GM19239 (cell line): ENCODE measurements at places on chromosomes 11 and 22.

DNA sequence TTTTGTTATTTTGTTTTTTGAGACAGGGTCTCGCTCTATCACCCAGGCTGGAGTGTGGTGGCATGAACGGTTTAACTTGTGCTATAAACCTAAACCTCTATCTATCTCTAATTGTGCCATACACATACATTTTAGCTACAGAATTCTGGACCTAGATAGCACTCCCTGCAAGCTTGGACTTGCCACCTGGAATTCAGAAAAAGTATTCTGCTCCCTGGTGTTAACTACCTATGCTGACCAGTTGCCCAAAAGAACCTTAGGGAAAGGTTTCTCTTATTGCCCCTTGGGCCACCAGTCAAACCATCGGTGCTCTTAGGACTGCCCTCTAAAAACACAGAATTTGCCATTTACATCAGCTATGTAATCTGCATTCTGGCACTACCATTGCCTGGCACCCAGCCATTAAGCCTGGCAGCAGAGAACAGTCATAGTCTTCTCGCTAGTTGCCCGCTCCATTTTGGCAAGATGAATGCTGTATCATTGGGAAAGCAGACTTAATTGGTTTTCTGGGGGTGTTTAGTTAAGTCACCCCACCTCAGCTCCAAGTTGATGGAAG lies 55.3 kb downstream of the ETS1 start:
- DNase-seq: no peak

DNA sequence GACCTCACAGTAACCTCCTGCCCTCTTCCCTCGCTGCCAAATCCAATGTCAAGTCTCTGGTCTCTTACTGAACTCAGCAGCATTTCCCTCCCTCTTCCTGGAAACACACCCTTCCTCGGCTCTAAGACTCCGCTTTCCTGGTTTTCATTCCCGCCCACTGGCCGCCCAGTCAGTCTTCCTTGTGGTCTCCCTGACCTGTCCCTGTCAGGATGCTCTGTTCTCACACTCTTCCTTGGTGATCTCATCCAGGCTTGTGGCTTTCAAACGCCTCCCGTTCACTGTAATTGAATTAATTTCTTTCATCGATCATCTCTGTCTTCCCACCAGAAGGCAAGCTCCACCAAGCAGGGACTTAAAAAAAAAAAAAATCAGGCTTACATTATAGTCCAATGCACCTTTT lies 33.5 kb downstream of the MYO18B start:
- no peak for DNase-seq

- no peak for DNase-seq
Observed at GRCh38 chr22:36541831-36542411, 13.0 kb upstream of the EIF3D start.

- DNase-seq: no peak
Observed at GRCh38 chr22:39446239-39446721, 10.5 kb upstream of the MGAT3 start.

GRCh38 chr11:9575260-9576240 lies 2.1 kb downstream of the WEE1 start:
- DNase-seq: peak; percentile 10

GRCh38 chr11:126024123-126024522 lies 38.5 kb downstream of the CDON start:
- DNase-seq: no peak

DNA sequence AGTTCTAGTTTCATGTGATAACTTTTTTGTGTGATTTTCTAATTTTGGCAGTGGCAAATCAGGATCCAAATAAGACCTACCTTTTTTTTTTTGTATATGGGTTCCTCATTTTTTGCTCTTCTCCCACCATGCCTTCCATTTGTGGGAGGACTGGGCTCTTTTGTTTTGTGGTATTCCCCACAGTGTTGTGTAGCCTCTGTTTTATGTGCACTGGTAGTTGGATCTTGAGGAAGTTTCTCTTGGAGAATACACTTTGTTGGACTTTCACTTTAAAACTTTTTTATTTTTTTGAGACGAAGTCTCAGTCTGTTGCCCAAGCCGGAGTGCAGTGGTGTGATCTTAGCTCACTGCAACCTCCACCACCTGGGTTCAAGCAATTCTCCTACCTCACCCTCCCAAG lies 39.7 kb downstream of the PPP6R3 start:
- DNase-seq: no peak

DNA sequence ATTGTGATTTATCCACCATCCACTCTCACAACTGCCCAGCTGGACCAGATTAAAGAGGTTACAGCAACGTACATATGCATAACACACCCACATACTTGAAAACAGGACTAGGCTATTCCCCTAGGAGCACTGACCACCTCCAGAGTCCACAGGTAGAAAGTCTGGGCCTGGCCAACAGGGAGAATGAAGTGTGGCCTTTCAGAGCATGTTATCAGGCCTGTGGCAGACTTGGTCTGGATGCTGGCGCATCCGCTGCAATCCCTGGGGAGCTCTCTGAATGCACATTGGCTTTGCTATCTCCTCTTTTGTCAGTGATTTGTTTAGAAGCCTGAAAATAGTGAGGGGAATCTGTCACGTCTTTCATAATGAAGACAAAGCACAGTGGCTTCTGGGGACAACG lies 86.7 kb downstream of the C11orf58 start:
- DNase-seq: no peak

DNA sequence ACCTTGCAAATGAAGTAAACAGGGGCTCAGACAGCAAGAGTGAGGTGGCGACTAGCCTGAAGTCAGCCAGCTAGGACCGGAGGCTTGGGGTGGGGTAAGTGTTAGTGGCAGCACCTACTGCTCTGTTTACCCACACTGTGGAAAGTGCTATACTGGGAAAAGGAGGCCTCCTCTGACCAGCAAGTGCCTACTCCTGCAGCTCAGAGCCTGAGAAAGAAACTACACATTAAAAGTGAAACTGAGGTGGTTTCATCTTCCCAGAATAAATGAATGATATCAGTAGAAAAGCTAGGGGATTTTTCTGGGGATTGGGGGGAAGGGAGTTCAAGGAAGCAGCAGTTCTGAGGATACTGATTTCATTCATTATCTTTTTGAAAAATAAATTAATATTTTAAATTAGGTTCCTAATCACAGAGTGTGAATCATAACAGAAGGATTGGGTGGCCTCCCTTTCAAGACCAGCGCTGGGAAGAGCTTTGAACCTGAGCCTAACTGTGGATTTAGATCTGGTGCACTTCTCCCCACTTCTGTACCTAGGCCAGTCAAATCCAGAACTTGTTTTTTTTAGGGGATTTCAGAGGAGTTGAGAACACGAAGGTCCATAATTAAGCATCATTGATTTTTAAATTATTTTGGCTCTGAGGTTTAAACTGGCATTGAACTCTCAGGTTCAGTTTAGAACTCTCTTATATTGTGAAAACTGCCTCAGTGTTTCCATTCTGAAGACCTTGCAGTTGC lies 48.1 kb upstream of the GRAMD1B start:
- DNase-seq: no peak

DNA sequence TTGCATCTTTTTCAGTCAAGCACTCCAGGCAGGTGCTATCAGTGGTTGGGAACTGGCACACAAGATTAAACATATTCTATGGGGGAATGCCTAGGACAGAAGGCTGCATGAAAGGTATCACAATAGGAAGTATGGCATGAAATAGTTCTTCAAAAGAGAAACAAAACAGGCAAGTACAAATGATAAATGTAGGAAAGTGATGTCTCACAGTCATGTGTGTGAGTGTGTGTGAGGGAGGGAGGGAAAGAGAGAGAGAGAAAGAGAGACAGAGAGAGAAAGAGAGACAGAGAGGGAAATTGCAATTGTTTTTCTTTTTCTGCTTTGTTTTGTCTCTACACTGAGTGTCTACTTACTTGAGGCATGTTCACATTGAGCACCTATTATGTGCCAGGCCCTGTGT lies 456.3 kb downstream of the MIAT start:
- no peak for DNase-seq

DNA sequence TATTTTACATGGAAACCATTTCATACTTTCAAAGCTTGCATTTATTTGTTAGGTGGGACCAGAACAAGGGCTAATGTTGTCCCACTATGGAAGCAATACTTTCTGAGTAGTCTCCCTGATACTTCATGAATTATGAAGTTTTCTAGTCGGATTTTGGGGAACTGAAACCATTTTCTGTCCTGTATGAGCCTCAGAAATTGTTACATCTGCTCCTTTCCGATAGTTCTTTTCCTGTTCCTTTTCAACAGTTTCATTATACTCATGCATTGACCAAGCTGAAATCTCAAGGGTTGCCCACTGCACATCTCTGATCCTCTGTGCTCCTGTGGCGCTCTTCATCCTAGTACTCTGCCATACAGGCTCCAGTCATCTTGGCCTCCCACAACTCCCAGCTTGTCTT lies 31.5 kb upstream of the GLYATL1 start:
- no peak for DNase-seq

DNA sequence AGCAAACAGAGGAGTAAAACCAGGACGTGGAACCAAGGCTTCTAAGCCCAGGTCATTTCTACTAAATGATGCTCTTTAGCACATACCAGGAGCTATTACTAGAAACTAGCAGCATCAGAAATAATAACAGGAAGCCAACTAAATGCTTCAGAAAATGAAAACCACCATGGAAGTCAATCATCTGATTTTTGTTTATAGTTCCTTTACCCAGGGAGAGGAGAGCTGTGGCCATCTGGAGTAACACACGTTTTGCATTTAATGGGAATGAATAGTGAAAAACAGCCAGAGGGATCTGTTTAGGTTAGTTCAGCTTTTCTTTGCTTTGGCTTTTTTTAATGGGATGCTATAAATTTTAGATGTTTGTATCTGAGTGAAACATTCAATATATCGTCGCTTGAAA lies 250.7 kb upstream of the ARHGAP20 start:
- no peak for DNase-seq

GRCh38 chr11:108973402-108974162 lies 308.7 kb downstream of the DDX10 start:
- DNase-seq: no peak

DNA sequence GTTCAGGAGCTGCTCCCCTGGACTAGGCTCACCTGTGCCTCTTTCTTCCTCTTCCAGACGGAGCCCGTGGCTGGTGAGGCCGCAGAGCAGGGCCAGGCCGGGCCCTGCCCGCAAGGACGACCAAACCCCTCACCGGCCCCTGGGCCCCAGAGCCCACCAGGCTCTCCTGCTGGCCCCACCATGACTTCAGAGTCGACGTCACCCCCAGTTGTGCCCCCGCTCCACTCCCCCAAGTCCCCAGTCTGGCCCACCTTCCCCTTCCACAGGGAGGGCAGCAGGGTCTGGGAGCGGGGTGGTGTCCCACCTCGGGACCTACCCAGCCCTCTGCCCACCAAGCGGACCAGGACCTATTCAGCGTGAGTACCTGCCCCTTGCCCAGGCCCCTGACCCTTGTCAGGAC lies 11.0 kb downstream of the CSDC2 start:
- DNase-seq: no peak

GRCh38 chr11:65900125-65900898 lies at the start of gene FOSL1:
TSS of gene FOSL1 (minus strand) at chr11:65900388. CDS start at chr11:65900339, 49 bp downstream.
- DNase-seq: peak; percentile 76

- no peak for DNase-seq
Observed at GRCh38 chr11:56700242-56700913, 1.5 kb downstream of the OR9G1 start.

GRCh38 chr11:116217006-116217405 lies 555.8 kb downstream of the BUD13 start:
- no peak for DNase-seq

GRCh38 chr11:48900131-48900800 lies 83.4 kb downstream of the TRIM51G start:
- DNase-seq: no peak

DNA sequence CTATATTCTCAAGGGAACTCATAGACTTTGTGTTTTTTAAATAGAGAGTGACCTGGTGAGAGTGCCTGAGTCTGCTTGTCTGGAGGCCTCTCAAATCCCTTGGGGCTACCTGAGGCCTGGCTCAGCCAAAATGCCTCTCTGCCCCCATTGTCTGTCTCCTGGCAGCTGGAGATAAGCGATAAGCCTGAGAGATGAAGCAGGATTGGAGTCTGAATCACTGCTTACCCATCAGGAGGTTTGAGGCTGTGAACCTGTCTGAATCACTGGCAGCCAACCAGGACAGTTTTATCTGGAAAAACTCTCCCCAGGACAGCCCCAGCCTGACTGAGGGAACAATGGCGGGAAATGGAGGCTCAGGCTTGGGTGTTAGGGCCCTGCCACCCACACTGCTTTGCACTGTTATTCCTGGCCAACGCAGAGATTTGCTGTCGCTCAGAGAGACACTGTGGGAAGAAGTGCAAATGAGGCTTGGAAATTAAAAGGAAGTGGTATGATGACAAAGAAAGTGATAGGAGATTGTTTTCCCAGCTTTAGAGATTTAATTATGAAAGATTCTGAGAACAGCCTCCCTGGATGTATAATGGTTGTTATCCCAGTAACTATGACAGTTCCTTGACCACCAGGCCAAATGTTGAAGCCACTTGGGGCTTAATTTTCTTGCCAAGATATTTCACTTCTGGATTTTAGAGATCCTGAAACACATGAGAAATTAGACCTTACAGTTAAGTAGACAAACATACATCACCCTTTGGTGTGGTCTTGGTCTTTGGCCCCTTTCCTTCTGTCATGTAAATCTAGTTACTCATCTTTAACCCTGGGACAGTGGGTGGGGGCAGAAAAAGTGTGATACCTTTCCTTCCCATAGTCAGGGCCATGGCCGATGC lies 102.1 kb downstream of the RASSF10 start:
- DNase-seq: no peak

GRCh38 chr22:37454857-37455686 lies 27.8 kb upstream of the ELFN2 start:
- DNase-seq: no peak

DNA sequence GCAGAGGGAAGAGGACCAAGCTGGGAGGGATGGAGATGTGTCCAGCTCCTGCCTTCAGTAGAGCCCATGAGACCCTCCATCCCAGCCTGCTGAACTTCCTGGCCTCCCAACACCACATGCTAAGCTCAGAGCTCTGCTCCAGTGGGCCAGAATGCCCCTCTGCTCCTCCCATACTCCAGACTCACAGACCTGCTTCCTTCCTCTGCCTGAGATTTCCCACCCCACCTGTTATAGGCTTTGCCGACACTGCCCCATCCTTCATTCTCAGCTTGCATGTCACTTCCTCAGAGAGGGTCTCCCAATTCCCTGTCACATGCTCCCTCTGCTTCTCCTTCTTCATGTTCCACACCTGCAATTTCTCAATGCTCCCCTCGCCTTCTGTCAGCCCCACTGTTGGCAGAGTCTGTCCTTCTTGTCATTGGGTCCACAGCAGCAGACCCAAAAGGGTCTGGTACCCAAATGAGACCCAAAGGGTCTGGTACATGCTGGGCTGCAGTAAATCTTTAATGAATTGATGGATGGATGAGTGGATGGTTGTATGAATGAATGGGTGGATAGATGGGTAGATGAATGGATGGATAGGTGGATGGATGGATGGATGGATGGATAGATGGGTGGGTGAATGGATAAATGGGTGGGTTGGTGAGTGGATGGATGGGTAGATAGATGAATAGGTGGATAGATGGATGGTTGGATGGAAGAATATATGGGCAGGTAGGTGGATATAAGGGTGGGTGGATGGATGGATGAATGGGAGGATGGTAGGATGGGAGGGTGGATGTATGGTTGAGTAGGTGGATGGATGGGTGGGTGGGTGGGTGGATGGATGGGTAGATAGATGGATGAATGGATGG lies 105.3 kb upstream of the FGF3 start:
- no peak for DNase-seq

- DNase-seq: no peak
Observed at GRCh38 chr11:116690611-116691010, 82.2 kb downstream of the BUD13 start.

GRCh38 chr11:32379719-32380118 lies 55.6 kb downstream of the WT1 start:
- no peak for DNase-seq
